Lung (tissue), 17 donors: ENCODE measurements at places on chromosomes 5 and 9. TPM values are rescaled to one million over a fixed set of nuclear protein-coding genes. Genes with fewer than 3 reads are reported as not detected.

Gene NKD2
- 9.9 TPM for total RNA-seq

Gene CREBRF
- total RNA-seq, result 22.8 TPM

Gene AFF4
- 66.5 TPM for total RNA-seq

Gene GNAQ
- total RNA-seq, result 86.2 TPM

Gene GRIA1
- total RNA-seq, result 12.5 TPM

Gene KCNN2
- 2.0 TPM for total RNA-seq

Gene PPP3R2
- total RNA-seq, result not detected

Gene BASP1
- total RNA-seq, result 42.7 TPM

Gene IL3
- not detected for total RNA-seq

Gene FOXI1
- not detected for total RNA-seq

DNA sequence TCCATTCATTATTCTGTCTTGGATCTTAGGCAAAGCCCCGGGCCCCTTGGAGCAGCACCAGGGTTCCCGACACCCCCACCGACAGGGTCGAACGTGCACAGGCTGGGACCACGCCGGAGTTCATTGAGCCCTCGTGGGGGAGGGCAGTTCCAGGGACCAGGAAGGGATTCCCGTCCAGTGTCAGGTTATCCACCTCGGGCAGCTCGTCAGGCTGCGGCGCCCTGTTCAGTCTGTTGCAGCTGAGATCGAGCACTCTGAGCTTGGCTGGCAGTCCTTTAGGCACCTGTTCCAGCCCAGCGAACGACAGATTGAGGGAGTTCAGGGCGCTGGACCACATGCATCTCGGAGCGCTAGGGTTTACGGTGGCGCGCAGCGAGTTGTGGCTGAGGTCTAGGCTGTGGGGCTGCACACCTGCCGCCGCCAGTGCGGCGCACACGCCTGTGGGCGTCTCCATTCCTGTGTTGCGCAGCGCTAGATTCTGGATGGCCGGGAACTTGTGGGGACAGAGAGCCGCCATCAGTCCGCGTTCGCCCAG, 1.1 kb downstream of the CD14 start:
- DNase-seq, result no peak

- no peak for DNase-seq
Observed at GRCh38 chr9:34399729-34400128, 23.0 kb upstream of the MYORG start.

DNA sequence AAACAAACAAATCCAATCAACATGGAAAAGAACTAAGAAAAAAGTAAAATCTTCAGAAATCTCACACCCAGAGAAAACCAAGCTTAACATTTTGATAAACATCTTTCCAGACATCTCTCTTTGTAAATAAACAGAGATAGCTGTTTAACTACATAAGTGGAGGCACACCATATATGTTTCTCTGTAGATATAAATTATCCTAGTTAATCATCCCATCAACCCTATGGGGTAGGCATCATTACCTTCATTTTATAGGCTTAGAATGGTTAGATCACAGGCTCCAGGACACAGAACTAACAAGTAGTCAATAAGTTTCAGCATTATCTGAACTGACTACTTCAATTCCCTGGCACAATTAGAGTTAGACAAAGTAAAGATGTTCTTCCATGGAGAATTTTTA, 22.4 kb upstream of the NDFIP1 start:
- no peak for DNase-seq

DNA sequence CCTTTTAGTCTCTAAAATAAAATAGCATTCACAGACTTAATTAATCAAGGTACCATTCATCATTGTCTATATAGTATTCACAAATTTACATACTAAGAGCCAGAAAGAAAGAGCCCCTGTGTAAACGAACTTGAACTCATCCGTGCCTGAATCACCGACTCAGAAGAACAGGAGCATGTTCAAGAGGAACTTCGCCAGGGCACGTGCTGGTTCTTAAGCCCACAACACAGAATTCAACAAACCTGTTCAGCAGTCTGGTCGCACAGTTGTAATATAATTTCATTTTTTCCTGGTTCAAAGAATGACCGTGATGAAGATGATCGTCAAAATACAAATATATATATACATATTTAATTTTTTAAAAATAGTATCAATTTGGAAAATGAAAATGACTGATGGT, 141.9 kb downstream of the CETN3 start:
- DNase-seq, result no peak

- DNase-seq, result no peak
Observed at GRCh38 chr5:180824630-180825476, 22.2 kb upstream of the MGAT1 start.

DNA sequence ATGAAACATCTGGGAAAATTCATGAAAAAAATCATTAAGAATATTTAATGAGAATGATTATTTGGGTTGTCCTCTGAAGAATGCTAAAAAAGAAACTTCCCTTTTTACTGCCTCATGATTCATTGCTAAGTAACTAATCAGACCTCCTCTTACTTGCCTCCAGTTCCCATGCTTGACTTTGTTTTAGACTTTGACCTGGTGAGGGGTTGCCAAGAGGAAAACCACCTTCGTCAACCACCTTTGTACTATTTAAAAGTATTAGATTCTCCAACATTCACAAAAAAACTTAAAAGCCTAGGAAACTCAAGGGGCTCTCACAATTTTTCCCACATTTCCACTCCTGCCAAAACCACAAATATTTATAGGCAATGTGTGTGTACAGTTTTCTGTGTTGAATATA, 115.2 kb upstream of the ST8SIA4 start:
- DNase-seq, result no peak

DNA sequence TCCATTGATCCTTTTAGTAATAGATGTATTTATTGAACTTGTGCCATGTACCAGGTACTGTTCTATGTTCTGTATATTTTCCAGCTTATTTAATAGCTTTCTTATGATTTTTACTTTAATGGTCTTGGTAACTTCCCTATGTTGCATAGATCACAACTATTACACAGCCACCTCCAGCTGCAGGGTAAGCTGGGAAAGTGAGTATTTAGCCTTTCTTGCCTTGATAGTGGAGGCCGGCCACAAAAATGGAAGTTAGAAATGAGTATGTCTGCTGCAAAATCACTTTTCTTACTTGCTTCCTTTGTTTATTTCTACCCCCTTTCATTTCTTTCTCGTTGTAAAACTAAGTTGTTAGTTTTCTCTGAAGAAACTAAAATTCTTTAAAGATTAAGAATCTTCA, 43.1 kb upstream of the ANKDD1B start:
- DNase-seq, result no peak
